Activated naive CD8-positive, alpha-beta T cell treated with anti-CD3 and anti-CD28 coated beads, Interleukin-2, amount 10 ng/mL, durations not matched to agents 7 days and 5 days (primary cell): ENCODE measurements at places on chromosomes 5 and 9. TPM values are rescaled to one million over a fixed set of nuclear protein-coding genes. Genes with fewer than 3 reads are reported as not detected.

DNA sequence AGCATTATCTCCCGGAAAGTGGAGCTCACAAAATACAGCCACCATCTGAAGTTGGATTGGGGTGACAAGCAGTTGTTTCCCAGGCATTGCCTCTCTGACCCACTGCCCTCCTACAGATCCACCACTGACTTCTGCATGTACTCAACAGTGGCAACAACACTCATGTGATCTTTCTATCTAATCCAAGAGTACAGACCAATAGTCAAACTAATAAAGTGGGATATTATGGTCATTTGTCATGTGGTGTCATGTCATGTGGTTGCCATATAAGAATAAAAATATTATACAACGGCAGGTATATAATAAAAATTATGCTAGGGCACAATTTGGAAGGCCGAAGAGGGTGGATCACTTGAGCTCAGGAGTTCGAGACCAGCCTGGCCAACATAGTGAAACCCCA lies 33.0 kb upstream of the SNAPC3 start:
- no peaks in the 10 kb centered on the region for H3K4me1 ChIP-seq
- no peaks in the 10 kb centered on the region for H3K36me3 ChIP-seq
- DNase-seq = no peak
- no peak overlapping the region for H3K27ac ChIP-seq

- H3K27ac ChIP-seq = peak overlapping the region; percentile 77
- H3K36me3 ChIP-seq = peaks cover 32% of the 10 kb centered on the region
- H3K4me3 ChIP-seq = no peak overlapping the region
- no peaks in the 10 kb centered on the region for H3K27me3 ChIP-seq
- peaks cover 32% of the 10 kb centered on the region for H3K4me1 ChIP-seq
Measured at GRCh38 chr5:138180183-138180782, 1.4 kb downstream of the KIF20A start.

DNA sequence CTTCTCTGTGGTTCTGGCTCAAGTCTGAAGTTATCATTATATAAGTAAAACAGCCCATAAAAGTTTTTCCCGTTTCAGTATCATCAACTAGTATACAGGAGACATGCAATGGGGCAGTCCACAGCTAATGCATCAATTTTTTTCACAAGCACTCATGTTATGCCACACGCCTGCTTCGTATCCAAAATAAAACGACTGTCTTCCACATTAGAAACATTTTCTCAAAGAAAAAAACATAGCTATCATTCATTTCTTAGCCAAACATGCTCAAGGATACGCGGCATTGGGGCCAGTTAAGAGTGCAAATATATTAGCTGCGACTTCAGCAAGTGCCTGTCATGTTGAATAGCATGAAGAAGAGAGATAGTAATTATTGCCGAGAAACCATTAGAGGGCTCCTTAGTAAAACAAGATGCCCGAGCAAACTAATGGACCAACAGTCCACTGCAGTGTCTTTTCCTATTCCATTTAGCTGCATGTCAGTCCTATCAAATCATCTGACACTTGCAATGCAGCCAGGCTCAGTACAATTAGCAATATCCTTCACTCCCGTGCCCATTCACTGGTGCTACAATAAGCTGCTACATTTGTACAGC lies 68.5 kb downstream of the BNC2 start:
- no peaks in the 10 kb centered on the region for H3K36me3 ChIP-seq
- H3K4me3 ChIP-seq = no peak overlapping the region
- DNase-seq = no peak
- H3K4me1 ChIP-seq = no peaks in the 10 kb centered on the region
- no peaks in the 10 kb centered on the region for H3K27me3 ChIP-seq

DNA sequence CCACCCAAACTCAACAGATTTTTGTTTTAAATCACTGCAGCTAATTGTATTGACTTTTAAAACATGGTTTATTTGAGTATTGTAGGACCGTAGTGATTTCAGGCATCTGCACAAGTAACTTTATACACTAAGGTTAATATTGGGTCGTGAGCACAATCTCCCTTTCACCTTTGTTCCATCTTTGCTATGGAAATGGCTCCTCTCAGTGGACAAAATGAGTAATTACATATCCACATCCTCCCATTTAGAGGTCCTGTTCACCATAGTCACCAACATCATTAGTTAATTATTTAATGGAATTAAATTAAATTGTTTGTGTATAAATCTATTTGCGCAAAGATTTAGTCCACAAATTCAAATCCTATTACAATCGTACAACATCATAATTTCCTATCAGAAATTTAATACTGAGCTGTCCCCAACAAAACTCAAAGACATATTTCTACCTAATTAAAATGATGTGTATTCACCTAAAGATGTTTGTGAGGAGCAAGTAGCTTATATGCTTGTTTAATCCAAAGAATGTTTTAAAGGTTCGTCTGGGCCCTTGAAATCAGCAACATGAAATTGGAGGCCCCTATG lies 173.0 kb upstream of the DAPK1 start:
- no peaks in the 10 kb centered on the region for H3K27me3 ChIP-seq
- no peak overlapping the region for H3K27ac ChIP-seq
- no peaks in the 10 kb centered on the region for H3K36me3 ChIP-seq
- no peak for DNase-seq
- no peak overlapping the region for H3K4me3 ChIP-seq

DNA sequence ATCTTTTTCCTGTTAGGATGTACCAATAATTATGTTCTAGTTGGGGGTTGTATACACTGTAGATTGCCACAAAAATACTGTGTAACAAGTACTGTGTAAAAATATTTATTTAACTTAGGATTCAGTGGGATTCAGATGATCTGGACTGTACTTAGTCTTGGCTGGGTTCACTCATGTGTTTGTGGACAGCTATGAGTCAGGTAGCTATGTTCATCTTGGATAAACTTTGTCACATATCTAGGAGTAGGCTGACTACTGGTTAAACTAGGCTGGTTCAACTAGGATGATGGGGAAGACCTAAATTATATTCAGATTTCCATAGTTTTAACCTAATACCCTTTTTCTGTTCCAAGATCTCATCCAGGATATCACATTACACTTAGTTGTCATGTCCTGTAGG lies 32.1 kb upstream of the TNFSF15 start:
- no peaks in the 10 kb centered on the region for H3K27me3 ChIP-seq
- H3K36me3 ChIP-seq = peaks cover 21% of the 10 kb centered on the region
- no peak overlapping the region for H3K4me3 ChIP-seq
- H3K4me1 ChIP-seq = peaks cover 15% of the 10 kb centered on the region
- no peak overlapping the region for H3K27ac ChIP-seq

- H3K4me1 ChIP-seq = peaks cover 53% of the 10 kb centered on the region
- H3K4me3 ChIP-seq = no peak overlapping the region
- no peak for DNase-seq
- no peak overlapping the region for H3K27ac ChIP-seq
- no peaks in the 10 kb centered on the region for H3K27me3 ChIP-seq
Measured at GRCh38 chr5:96968614-96969013, 32.7 kb downstream of the LNPEP start.

DNA sequence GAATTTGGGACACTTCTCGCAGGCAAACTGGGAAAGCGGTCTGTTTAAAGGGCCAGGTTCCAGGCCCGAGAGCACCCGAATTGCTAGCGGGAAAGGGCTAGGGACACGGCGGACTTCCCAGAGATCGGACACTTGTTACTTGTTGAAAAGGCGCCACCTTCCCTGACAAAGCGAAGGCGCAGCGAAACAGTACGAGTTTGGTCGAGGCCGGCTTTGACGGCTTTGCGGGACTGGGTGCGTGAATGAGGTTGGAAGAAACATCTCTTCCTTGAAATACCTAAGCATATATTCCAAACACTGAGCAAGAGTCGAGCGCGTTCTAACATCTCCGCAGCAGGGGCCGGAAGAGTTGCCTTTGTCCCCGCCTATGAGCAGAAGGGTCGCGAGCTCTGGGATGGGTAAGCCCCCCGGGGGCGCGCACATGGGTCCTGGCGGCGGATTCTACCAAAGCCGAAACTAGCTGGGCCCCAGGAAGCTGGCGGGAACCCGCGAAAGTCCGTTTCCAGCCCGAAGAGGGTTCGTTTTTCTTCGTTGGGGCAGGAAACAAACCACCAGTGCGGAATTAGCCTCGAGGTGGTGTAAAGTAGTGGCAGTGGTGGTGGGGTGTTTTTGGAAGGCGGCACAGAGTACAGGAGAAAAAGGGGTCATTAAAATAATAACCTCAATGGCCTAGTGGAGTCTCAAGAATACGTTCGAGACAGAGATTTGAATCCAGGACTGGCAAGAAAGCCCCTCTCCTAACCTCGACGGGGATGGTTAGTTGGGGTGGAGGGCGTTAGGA lies 1.5 kb downstream of the GDNF start:
- peaks cover 87% of the 10 kb centered on the region for H3K27me3 ChIP-seq
- H3K4me1 ChIP-seq = peaks cover 23% of the 10 kb centered on the region
- H3K36me3 ChIP-seq = no peaks in the 10 kb centered on the region

DNA sequence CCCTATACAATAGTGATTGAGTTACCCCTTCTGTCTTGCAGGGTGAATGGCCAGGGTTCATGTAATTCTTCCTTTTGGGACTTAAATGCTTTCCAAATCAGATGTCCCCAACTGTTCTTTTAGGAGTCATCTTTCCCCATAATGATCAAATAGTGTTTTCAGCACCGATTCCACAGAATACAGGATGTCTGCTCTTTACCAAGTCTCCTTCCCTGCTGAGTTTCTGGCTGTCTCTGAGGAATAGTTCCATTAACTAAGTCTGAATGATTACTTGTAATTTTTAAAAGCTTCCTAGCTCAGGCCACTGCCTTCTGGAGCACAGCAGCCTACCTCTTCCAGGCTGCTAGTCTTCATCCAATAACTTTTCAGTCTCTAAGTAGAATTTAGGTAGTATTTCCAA lies 630.7 kb upstream of the ZNF608 start:
- no peak overlapping the region for H3K27ac ChIP-seq
- H3K4me1 ChIP-seq = no peaks in the 10 kb centered on the region
- no peak for DNase-seq
- no peak overlapping the region for H3K4me3 ChIP-seq

GRCh38 chr9:35603506-35603985 lies 1.5 kb upstream of the TESK1 start:
- peaks cover 31% of the 10 kb centered on the region for H3K4me1 ChIP-seq
- no peak for DNase-seq
- peak overlapping the region; percentile 97 for H3K27ac ChIP-seq

DNA sequence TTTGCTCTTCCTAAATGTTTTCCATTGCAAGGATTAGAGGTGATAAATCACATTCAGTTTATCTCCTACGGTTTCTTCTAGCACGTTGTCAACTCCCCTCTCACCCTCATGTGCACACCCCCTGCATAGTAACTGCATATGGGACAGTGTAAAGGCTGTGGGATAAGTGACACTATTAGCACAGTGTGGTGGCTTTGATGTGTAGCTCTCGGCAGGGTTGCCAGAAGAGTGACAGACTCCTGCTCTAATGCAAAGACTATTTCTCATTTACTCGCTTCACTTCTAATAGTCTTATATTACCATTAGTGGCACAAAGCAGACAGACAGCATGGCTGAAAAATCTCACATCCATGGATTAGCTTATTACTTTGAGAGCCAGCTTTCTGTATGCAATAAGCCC lies 454.6 kb downstream of the CETN3 start:
- no peaks in the 10 kb centered on the region for H3K27me3 ChIP-seq
- no peak overlapping the region for H3K4me3 ChIP-seq
- no peak for DNase-seq

GRCh38 chr9:97710356-97711222 lies 13.4 kb upstream of the XPA start:
- H3K36me3 ChIP-seq = no peaks in the 10 kb centered on the region
- H3K27me3 ChIP-seq = peaks cover 25% of the 10 kb centered on the region
- no peak overlapping the region for H3K27ac ChIP-seq
- peaks cover 32% of the 10 kb centered on the region for H3K4me1 ChIP-seq

DNA sequence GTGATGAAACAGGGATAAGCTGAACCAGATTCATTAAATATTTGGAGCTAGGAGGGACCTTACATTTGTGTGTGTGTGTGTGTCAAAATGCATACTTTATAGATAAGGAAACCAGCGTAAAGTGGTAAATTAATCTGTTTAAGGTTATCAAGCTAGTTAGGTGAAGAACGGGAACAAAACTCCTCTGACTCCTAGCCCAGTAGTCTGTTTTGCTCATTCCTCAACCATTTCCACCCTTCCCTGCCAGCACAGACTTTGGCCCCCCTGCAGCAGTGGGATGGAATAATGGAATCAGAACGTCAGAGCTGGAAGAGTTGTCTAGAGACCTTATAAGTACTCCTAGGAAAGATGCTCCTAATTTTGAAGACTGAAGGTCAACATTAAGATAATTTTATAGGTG lies 6.5 kb downstream of the AGXT2 start:
- peaks cover 26% of the 10 kb centered on the region for H3K27me3 ChIP-seq
- no peak for DNase-seq
- H3K36me3 ChIP-seq = no peaks in the 10 kb centered on the region
- H3K4me1 ChIP-seq = no peaks in the 10 kb centered on the region
- H3K27ac ChIP-seq = no peak overlapping the region

DNA sequence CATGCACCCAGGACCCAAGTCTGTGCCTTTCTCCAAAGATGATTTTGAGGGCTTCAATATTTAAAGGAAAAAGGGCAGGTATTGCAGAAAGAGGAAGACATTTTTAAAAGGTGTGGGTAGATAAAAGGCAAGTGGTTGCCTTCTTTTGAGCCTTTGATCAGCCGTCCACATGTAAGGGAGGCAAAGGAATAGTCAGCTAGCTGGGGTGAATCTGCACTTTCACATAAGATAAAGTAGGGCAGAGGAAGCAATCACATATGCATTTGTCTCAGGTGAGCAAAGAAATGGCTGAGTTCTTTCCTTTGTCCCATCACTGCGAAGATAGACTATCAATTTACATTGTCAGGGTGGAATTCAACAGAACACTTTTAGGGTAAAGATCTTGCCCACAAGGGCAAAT lies 19.9 kb downstream of the MGAT1 start:
- no peak for DNase-seq
- H3K4me1 ChIP-seq = peaks cover 21% of the 10 kb centered on the region
- H3K4me3 ChIP-seq = no peak overlapping the region

DNA sequence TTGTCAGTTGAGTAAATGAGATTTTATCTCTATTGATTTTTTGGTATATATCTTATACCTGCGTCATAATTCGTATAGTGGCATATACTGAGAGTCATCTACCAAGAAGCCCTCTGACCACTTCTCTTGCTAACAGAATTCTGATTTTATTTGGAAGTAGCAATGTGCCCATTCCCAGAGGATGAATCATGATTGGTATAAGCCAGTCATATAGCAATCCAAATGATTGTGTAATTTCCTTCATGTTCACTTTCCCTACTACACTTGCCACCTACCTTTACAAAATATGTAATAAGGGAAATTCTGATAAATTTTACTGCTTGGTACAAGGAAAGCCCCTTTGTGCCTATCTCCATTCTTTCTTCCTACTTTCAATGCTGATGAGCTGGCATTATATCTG lies 16.1 kb upstream of the ZNF462 start:
- no peak for DNase-seq
- no peaks in the 10 kb centered on the region for H3K4me1 ChIP-seq
- H3K27ac ChIP-seq = no peak overlapping the region
- H3K27me3 ChIP-seq = no peaks in the 10 kb centered on the region
- no peaks in the 10 kb centered on the region for H3K36me3 ChIP-seq

The TRIM7 gene
- total RNA-seq = 2.6 TPM

The IRX2 gene
- not detected for total RNA-seq

The DYNC2I2 gene
- 40.4 TPM for total RNA-seq

The SPATA6L gene
- total RNA-seq = 1.0 TPM

The CKMT2 gene
- total RNA-seq = not detected

The ESM1 gene
- 1.1 TPM for total RNA-seq

The PCDHB2 gene
- not detected for total RNA-seq
